Liver (tissue), 10 donors: ENCODE measurements at places on chromosomes 3 and 15. TPM values are rescaled to one million over a fixed set of nuclear protein-coding genes. Genes with fewer than 3 reads are reported as not detected.
A peak's percentile ranks its signal among the peaks of the same experiment; 100 is the strongest.

GRCh38 chr3:31572236-31573004 lies 39.7 kb downstream of the STT3B start:
- DNase-seq = no peak

GRCh38 chr3:170207717-170208116 lies 14.5 kb upstream of the PRKCI start:
- no peak for DNase-seq

DNA sequence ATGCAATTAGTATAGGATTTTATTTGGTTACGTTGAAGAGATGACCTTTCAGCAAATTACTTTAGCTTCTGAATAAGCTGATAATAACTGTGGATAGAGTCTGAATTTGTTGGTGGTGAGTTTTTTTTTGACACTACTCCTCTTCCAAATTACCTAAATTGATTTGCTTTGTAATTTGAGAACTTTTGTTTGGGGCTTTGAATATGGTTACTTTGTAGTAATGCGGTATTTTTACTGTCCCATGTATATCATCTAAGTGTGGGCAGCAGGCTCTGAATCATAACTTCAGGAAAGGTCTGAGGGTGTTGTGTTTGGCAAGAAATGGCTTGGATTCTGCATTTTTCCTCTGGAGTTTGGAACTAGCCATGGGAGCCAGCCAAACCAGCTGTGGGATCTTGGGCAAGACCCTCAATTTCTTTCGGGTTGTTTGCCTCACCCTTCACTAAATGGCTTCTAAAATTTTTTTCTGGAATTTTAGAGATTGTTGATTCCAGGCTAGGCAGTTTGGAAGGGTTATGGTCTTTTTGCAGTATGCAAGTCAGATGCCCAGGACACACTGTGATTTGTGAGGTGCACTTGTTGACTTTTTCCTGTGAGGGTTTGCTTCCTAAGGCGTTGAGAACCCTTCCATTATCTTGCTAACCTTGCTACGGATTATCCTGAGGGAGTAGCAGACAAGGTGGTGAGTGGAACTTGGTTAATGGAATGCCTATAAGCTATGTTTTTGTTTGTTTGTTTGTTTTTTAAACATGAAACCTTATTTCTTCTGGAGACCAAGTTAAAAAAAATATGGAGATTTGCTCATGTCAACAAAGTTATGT lies 10.4 kb downstream of the PTPRG start:
- no peak for DNase-seq

Gene IFT57
- polyA plus RNA-seq = 5.2 TPM

Gene GPR27
- not detected for polyA plus RNA-seq

DNA sequence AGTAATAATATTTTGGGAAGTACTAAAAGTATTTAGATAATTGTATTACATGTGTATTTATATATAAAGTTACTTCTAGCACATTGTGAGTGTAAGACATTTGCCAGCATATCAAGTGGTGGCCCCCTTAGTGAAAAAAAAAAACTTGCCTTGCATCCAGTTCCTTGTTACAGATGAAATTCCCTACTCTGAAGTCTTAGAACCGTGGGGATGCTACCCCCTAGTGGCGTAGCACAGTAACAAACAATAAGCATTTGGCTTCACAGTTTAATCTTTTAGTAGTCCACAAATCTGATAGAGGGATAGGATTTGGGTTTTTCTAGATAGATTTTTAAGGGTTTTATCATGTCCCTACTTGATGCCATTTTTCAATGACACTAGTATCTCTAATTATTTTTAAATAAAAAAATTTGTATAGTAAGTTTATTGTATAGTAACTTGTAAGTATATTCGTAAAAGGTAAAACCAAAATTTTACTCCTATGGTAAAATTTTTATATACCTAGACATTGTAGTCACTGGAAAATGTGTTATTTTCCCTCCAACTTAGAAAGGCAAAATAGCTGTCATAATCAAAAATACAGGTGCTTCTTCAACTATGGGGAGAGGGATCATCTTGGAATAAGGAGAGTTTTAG lies 14.3 kb downstream of the SMC4 start:
- peak; percentile 75 for DNase-seq

GRCh38 chr3:55541016-55541415 lies 53.9 kb upstream of the WNT5A start:
- DNase-seq = no peak

- DNase-seq = no peak
Observed at GRCh38 chr15:60212536-60212935, 185.2 kb downstream of the ANXA2 start.

GRCh38 chr3:99502871-99503270 lies 135.5 kb upstream of the COL8A1 start:
- DNase-seq = no peak

DNA sequence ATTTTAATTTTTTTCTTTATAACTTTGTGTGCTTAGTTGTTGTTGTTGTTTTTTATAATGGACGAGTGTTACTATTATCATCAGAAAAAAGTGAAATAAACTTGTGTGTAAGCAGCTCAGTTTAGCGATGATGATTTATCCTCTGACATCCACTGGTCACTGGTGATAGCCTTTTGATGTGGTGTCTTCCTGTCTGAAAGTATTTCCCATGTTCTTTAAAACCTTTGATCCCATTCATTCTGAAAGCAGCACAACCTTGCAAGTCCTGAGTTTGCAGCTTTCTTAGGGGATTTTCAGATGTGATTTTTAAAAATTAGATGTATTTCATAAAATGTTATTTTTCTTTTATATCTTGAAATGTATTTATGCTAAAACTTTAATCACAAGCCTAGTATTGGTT lies 85.9 kb upstream of the ZPLD1 start:
- DNase-seq = no peak

Gene SH2D7
- not detected for polyA plus RNA-seq

GRCh38 chr3:192929755-192930547 lies 12.3 kb upstream of the MB21D2 start:
- no peak for DNase-seq

Gene SCAMP5
- 5.6 TPM for polyA plus RNA-seq

Gene AMT
- polyA plus RNA-seq = 28.7 TPM

- DNase-seq = no peak
Observed at GRCh38 chr3:124800511-124801258, 70.4 kb downstream of the UMPS start.

Gene HERC2
- 14.6 TPM for polyA plus RNA-seq

GRCh38 chr3:2099028-2099671 lies 484 bp downstream of the CNTN4 start:
- DNase-seq = no peak

GRCh38 chr15:73375755-73376305 lies 7.1 kb upstream of the HCN4 start:
- DNase-seq = no peak

Gene DLEC1
- polyA plus RNA-seq = 0.43 TPM

DNA sequence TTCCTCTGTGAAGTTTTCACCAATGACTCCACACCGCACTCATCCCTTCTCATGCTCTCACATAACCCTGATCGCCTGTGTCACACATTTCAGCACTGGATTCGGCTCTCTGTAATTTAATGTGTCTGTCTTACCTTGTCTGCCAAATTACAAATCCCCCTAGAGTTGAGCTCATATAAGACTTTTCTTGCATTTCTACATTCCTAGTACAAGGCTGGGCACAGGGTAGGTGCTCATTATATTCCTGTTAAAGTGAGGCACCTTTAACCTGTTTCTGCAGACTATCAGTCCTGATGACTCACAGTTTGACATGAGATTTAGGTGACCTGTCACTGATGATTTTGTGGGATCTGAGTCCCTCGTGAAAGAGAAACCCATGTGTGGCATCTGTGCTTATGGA lies 22.6 kb downstream of the TGM5 start:
- no peak for DNase-seq
